Fibroblast of lung (primary cell): ENCODE measurements at places on chromosomes 7 and 10. TPM values are rescaled to one million over a fixed set of nuclear protein-coding genes. Genes with fewer than 3 reads are reported as not detected.
A peak's percentile ranks its signal among the peaks of the same experiment; 100 is the strongest.

DNA sequence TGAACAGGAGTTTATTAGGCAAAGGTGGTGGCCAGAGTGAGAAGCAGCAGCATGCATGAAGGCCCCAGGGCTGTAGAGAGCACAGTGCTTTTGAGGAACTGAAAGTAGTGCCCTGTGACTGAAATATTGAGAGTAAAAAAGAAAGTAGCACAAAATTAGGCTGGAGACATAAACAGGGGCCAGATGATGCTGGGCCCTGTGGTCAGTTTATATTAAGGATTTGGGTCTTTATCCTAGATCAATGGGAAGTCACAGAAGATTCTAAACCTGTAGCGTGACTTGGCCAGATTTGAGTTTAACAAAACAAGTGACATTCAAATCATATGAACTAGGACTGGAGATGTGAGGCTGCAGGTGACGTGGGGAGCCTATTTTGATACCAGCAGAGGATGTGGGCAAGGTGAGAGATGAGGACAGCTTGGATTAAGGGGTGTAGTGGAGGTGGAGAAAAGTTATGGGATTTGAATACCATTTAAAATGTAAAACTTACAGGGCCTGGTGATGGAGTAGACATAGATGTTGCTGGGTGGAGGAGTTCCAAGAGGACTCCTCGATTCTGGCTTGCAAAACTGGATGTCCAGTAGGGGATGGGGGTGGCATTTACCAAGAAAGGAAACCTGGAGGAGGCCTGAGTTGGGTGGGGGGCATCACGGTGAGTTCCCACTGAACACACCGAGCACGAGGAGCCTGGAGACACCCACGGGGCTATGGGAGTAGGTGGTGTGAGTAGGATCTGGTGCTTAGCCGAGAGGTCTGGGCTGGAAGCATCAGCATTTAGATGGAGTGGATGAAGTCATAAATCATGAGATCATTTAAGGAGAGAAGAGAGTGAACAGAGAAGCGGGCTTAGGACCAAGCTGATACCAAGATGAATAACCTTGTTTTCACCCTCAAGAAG lies 52.8 kb downstream of the HHEX start:
- DNase-seq: no peak

The BICC1 gene
- total RNA-seq: 62.7 and 64.7 TPM in 2 replicates

DNA sequence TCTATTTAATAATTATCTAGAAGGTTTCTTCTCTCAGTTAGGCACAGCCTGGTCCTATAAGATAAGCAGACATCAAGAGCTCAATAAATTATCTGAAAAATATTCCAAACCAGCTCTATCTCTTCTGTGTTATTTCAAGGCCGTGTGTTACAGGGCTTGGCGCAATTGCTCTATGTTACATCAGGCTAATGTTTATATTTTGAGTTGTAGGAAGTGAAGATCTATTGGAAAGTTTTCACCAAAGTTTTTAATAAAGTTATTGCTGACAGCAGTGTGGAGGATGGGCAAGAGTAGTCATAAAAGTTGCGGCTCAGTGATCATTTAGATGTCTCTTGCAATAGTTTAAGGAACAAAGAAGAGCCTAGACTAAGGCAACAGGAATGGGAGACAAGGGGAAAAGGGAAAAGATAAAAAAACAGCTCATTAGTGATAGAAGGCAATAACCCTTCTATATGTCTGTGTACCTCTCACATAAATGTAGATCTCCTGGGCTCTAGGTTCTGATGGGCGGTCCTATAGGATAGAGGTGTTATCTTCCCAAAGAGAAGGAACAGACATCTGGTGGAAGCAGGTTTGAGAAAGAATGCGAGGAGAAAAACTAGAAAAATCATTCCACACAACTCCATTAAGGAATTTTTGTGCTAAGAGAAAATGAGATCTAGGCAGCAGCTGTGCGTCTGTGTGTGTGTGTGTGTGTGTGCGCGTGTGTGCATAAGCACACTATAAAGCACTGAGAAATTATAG lies 5.9 kb upstream of the ANKRD7 start:
- no peak for DNase-seq

The RBP3 gene
- not detected in 2 replicates for total RNA-seq

- no peak for DNase-seq
These were observed 27.4 kb upstream of the DIP2C start for GRCh38 chr10:716821-717220.

The ASAH2 gene
- total RNA-seq: 0.51 and 0.99 TPM in 2 replicates

DNA sequence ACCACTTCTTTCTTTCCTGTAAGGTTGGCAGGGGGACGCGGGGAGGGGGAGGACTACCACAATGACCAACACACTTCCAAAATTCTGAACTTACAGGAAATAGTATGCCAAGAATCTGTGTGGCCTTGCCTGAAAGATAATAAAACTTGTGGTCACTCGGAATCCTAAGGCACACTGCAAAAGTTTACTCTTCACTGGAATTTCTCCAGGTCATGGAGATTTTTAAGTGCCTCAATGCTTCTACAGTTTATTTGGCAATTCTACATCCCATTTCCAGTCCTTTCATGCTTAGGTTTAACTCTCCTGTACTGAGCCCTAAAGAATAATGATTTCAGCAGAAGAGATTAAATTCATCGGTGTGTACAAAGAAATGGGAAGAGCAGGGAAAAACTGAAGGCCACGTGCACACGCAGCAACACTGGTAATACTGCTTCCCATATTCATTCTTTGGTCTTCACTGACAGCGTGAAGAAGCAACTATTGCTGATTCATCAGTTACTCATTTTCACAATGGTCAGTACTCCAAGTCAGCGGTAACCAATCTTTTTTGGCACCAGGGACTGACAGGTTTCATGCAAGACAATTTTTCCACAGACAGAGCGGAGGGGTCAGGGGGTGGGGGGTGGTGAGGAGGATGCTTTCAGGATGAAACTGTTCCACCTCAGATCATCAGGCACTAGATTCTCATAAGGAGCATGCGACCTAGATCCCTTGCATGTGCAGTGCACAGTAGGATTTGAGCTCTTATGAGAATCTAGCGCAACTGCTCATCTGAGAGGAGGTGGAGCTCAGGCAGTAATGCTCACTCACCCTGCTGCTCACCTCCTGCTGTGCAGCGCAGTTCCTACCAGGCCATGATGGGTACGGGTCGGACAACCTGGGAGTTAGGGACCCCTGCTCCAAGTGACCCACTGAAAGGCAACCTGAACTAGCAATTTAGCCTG lies 9.8 kb downstream of the LARP4B start:
- DNase-seq: peak; percentile 57

The ARHGEF35 gene
- total RNA-seq: 0.51 and 5.4 TPM in 2 replicates

DNA sequence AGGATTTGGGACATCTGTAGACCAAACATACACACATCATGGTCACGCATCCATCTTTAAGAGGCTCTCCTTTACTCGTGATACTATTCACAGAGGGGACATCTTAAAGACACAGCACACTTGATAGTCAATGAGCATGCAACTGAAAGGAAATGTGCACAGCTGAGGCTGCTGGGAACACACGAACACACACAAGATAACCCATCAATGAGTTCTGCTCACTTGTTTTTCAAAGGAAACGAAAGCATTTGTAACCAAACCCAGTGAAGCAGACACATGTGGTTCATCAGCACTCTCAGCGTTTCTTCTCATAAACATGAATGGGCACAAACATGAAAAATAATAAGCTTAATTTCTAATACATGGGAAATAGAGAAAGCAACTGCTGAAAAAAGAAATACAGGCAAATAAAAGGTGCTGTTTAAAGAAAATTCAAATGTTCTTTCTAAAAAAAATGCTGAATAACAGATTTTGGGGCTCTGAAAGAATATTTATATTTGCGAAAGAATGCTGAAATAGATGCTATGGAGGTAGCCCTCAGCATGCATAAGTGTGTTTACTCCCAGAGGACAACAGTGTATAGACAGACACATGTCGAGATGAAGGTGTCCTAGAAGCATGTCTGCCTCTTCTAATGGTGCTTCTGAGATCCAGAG lies 59.7 kb upstream of the LAMB4 start:
- DNase-seq: no peak

DNA sequence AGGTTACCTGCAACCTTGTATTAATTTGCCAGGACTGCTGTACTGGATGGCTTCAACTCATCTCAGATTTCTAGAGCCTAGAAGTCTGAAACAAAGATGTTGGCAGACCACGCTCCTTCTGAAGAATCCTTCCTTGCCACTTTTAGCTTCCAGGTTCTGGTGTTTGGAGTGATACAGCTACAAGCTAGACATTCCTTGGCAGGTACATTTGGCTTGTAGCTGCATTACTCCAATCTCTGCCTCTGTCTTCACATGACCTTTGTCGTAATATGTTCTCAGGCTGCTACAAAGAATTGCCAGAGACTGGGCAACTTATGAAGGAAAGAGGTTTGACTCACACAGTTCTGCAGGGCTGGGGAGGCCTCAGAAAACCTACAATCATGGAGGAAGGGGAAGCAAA lies 146.3 kb downstream of the GALNT17 start:
- DNase-seq: no peak

- no peak for DNase-seq
These were observed 871 bp downstream of the SPOCK2 start for GRCh38 chr10:72087392-72087968.

DNA sequence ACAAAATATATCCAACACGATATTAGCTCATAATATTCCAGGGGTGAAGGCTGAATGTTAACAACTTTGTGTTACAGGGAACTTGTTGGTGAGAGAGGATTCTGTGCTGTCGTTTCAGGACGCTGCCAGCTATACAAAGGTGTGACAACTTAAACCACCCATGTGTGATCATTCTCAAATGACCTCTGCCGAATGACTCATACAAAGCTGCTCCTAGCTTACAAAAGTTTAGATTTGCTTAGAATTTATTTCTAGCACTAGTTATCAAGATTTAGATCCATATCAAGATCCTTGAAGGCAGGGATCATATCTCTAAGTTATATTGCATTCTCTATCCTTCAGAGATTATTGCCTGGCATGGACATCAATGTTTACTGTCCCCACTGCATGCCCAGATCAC lies 65.3 kb downstream of the COBL start:
- DNase-seq: no peak

DNA sequence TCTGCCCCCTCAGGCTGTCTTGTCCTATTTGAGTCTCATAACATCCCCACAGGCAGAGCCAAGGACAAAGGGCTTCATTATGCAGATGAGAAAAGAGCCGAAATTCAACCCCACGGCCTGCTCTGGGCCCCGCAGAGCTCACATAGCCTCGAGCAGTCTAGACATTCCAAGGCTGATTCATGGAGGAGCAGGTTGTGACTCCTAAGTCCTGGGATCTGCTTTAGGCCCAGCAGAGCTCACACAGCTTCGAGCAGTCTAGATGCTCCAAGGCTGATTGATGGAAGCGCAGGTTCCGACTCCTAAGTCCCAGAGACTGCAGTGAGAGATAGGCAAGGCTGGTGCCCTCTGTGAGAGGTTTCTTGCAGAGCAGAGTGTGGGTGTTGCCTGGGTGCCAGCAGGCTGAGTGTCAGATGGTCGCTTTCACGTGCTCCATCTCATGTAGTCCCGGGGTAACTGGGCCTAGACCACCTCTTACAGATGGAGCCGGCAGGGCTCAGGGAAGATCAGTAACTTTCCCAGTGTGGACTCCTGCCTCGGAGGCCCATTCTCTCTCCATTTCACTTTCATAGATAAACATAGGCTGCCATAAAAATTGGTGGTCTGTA lies 436.1 kb upstream of the FOXK1 start:
- no peak for DNase-seq

DNA sequence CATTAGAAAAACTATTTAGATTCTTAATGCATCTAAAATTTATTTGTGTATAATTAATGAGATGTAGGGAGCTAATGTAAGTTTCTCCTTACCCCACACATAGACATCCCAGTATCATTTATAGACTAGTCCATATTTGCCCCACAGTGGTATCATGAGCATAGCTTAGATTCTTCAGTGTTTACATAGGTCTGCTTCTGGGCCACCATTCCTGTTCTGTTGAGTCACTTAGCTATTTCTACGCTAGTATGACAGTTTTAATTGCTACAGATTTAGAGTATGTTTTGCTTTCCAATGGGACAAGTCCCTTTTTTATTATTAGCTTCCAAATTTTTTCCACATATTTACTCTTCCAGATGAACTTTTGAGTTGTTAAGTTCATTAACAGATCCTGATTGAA lies 69.4 kb downstream of the MCMBP start:
- DNase-seq: peak; percentile 39

DNA sequence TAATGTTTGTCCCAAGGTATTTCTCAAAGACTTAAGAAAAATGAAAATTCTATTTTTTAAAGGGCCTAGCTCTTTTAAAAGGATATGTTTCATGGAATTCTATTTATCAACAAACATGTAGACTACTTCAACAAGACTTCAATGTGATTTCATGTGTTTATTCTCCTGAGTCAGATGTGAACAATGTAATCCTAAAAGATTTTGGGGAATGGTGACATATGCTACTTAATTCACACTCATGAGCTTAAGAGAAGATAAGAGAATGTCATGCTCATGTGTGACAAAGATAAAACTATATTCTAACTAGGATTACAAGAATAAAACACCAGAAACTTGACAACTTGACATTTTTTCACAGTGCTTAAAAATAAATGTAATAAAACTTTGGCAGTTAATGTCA lies 127.5 kb downstream of the TES start:
- DNase-seq: no peak

DNA sequence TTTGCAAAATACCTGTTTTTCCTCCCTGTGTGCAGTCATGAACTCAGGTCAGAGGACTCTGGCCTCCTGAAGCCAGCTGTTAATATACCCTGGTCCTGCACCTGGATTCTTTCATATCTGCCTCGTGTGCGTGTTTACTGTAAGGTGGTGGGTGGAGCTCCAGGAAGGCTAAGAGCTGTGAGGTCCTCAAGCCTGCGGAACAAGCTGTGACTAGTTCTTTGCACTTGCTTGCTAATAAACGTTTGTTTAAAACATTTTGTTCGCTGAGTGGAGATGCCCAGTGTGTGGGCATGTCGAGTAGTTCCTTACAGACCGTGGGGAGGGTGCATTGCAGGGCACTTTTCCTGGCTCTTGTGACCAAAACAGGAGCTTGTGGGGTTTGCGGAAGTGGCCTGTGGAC lies 139.0 kb downstream of the DOCK1 start:
- DNase-seq: no peak

The EXOC6 gene
- total RNA-seq: 8.5 and 9.2 TPM in 2 replicates

DNA sequence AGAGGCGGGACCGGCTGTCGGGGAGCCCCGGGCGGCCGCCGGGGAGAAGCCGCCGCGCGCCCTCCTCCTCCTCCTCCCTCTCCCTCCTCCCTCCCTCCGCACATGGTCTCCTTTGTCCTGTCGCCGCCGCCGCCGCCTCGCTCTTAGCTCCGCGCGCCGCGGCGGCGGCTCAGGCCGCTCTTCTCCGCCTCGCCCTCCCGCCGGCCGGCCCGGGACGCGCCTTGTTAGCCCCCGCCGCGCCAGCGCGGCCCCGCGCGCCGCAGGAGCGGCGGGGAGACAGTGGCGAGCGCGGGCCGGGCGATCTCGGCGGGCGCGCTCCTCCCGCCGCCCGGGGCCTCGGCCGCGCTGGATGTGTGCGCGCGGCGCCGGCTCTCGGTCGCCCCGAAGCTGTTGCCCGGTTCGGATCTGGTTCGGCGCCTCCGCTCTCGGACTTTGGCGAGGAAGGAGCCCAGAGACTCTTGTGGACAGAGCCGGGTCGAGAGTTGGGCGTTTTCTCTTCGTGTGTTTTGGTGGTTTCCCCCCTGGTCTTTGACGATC lies 437.4 kb upstream of the GALNT17 start:
- DNase-seq: peak; percentile 43
